ENCODE measurements at places on chromosomes 16 and 17.

- DNase-seq, result no peak
Measured at GRCh38 chr17:64784353-64785010, 122.4 kb upstream of the SMURF2 start.

DNA sequence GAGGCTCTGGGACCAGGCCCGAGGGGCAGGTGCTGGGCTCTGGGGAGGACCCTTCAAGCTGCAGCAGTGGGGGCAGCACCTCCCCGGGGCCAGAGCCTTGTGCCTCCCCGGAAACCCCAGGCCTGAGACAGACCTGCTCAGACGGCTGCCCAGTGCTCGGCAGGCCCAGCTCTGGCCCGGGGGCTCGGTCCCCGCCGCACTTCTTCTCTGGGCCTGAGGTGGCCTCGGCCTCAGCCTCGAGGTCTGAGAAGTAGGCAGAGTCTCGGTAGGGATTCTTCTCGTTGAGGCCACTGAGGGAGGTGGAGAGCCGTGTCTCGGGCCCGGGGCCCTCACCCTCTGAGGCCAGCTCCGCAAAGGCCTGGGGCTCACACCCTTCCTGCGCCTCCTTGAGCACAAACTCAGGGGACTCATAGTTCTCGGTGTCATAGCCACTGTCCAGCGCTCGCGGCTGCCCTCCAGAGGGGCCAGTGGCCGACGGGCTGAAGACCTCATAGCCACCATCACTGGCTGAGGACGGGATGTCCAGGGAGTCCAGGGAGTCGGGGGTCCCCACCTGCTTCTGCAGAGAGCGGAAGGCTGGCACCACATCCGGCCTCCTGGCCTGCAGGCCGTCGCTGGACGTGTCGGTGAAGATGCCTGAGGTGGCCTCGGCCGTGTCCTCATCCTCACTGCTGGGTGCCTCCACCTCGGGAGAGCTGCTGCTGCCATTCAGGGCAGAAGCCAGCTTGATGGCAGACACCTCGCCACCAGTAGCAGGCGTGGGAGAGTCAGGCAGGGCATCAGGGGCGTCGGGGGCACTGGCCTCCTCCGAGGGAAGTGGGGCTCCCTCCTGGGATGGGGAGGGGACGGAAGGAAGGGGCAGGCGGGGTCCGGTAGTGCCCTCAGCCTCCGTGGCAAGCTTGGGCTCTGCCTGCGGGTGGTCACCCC lies 44.3 kb upstream of the PVALEF start:
- no peak for DNase-seq

DNA sequence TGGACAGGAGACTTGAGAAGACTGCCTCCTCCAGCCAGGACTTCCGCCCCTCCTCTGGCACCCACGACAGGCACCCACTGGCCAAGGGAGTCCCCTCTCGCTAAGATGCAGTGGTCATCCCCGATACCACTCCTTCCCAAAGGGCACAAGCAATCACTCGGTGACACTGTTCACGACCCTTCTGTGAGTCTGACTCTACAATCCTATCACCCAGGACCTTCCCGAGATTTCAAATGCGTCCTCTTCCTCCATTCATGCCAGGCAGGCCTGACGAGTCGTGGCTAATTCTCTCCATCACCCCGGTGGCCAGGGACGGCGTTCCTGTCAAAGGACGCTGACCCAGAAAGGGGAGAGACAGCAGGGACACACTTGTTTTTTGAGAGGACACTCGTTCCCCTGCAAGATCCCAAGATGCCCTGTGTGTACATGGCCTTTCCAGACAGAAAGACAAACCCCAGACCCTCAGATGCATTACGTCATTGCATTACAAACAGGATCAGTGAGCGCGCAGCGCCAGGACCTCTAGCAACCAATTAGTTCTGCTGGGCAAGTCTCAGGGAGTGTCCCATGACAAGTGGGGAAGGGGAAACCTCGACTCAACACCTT lies 12.2 kb downstream of the FBXO31 start:
- no peak for DNase-seq

DNA sequence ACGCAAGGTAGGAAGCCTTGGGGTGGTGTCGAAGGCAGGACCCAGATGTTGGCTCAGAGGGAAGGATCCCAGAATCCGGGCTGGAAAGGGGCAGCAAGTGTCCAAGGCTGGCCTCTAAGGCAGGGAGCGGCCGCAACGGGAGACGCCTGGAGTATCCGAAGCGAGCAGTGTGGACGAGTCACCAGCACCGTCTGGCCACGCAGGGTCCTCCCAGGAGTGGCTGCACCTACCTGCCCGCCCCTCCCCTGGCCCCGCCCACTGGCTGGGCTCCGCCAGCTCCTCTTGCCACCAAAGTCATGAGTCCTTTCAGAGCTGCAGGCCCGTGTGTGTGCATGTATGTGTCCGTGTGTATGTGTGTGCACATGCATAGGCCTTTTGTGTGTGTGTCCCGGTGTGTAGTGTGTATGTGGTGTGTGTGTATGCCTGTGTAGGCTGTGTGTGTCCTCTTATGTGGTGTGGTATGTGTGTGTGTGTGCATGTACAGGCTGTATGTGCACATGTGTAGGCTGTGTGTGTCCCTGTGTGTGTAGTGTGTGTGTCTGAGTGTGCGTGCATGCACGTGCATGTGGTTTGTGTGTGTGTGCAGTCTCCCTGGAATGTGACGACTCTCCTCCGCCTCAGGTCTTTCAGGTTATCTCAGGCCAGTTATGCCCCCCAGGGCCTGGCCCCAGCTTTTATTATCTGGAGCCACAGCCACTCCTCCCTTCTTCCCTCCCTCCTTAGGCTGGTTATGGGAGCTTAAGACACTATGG lies at the start of gene PRSS8:
PRSS8 (minus strand) TSS at position 193 of the 752 bp plus-strand sequence. CDS start 229 bp downstream, outside the sequence.
- DNase-seq, result no peak

Measured in stimulated activated CD8-positive, alpha-beta memory T cell treated with anti-CD3 and anti-CD28 coated beads, Interleukin-7, amount 100 ng/mL, for 4 hours (primary cell).